Activated CD8-positive, alpha-beta T cell treated with anti-CD3 and anti-CD28 coated beads for 36 hours (primary cell): ENCODE measurements at places on chromosomes 11 and 22.

GRCh38 chr11:119188067-119188466, 2.8 kb downstream of the NHERF4 start:
- DNase-seq, result no peak

GRCh38 chr11:1871531-1871930, 18.6 kb downstream of the LSP1 start:
- no peak for DNase-seq

- peak; percentile 64 for DNase-seq
Observed at GRCh38 chr22:41576877-41577276, 12.8 kb downstream of the PMM1 start.

GRCh38 chr11:31997955-31998354, 92.9 kb upstream of the RCN1 start:
- no peak for DNase-seq

GRCh38 chr11:69908511-69909220, 89.5 kb upstream of the FGF3 start:
- no peak for DNase-seq

- no peak for DNase-seq
Observed at GRCh38 chr11:68966894-68967780, 13.6 kb downstream of the MRGPRD start.

DNA sequence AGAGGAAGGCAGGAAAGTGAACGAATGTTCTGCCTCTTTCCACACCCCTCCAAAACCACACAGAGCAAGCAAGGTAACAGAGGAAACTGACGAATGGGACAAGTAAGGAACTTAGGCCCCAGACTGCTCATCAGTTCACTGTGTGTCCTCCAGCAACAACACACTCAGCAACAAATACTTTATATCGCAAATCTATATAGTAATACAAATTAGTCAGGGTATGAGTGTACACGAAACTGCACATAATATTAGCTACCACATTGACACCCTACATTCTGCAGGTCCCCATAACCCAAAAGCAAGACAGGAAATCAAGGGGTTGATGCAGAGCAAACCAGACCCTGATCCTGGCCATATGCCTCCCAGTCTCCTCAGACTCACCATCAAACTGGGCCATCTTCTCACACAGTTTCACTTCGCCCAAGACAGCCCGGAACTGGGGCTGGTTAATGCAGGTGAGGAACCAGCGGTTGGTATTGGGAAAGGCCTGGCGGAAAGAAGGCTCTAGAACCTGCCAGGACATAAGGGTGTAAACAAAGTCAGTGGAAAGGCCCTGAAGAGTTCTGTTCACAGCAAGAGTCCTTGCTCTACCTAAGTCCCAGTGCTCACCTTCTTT, 6.6 kb downstream of the EEF1G start:
- no peak for DNase-seq

DNA sequence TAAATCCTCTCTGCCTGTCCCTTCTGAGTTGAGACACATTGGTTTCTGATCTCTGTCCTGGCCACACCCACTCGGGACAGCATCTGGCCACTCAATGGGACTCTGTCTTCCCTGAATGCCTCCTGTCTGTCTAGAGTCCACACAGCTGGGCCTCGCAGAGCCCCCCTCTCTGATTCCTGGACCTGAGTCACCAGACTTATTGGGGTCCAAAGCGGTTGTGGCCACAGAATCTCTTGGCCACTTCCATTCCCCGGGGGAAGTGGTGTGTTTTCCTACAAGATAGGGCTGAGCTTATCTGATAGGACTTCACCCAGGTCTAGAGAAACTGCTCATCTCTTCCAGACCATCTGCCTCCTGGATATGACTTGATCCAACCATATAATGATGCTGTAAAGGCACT, 57.4 kb upstream of the WNT11 start:
- DNase-seq, result no peak

- DNase-seq, result no peak
Observed at GRCh38 chr22:30873086-30873650, 95.4 kb downstream of the MORC2 start.

DNA sequence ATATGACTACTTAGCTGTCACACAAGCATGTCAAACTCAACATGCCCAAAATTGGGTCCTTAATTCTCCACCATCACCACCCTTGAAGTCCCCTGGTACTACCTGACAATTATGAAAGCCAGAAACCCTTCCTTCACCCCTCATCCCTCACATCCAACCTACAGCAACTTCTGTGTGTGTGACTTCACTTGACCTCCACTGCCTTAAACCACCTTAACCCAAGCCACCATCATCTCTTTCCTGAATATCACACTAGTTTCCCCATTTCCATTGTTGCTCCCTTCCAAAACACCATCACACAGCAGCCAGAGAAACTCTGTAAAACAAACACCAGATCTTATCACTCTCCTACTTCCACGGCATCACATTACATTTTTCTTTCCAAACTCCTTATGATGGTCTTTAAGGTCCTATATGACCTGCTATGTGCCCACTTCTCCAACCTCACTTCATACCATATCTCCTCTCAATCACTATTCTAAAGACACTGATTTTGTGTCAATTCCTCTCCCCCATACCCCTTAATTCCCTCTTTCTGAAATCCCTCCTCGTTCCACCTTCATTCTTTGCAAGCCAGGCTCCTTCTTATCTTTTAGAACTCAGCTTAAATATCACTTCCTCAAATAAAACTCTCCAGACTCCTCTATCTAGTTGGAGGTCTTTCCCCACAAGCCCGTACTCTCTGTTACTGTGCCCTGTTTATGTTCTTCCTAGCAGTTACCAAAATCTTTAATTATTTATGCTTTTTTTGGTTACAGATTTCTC, 124.9 kb downstream of the RBFOX2 start:
- DNase-seq, result no peak

DNA sequence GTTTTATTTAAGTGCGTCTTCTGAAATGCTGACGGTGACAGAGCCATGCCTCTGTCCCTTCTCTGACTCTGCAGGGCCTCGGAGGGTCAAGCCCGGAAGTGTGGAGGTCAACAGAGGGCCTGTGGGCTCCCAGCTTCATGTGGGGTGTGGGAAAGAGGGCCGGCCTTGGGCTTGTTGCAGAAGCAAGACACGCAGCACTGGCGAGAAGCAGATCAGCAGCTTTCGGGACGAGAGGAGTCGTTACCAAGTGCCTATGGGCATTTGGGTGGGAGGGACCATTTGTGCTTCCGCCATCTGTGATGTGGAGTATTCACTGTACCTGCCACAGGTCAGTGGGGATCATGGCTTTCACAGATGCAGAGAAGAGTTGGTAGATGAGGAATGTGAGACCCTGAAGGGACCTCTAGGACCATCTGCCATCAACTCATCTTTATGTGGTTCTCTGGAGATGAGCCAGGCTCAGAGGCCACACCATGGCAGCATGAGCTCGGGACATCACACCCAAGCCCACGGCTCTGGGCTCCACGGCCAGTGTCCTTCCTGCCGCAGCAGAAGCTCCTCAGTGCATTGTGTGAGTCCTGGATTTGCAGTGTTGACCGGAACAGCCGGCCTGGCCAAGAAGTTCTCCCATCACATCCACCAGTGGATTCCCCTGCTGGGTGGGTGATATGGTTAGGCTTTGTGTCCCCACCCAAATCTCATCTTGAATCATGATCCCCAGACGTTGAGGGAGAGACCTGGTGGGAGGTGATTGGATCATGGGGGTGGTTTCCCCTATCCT, 590.7 kb downstream of the TBC1D22A start:
- DNase-seq, result no peak

- no peak for DNase-seq
Observed at GRCh38 chr11:43234881-43235280, 76.9 kb upstream of the API5 start.

- DNase-seq, result peak; percentile 24
Observed at GRCh38 chr11:68036717-68037239, 2.0 kb upstream of the TCIRG1 start.

DNA sequence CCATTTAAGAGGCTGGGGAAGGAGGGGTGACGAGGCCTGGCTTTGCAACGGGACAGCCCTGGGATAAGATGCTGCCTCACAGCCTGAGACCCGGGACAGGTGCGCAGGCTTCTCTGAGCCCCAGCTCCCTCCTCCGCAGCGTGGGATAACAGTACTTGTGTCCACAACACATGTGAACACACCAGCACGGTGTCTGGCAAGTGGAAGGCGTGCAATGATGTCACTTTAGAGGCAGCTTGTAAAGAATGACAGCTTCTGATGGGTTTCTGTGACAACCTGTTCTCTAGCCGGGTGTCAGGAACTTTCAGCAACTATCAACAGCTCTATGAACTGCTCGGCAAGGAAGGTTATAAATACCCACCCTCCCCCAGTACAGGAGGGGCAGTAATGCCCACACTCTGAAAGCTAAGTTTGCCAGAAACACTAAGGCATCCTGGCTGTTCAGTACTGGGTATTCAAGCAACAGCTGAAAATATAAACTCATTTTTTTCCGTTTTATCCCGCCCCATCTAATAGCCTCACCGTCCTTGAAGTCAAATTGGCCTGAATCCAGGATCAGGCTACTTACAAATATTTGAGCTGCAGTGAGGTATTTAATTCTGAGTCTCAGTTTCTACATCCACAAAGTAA, 59.7 kb downstream of the MYH9 start:
- DNase-seq, result peak; percentile 36
